GM10248 (cell line): ENCODE measurements at places on chromosomes 16 and 17.

- no peak for DNase-seq
Observed at GRCh38 chr16:89117227-89117974, 23.7 kb downstream of the ACSF3 start.

DNA sequence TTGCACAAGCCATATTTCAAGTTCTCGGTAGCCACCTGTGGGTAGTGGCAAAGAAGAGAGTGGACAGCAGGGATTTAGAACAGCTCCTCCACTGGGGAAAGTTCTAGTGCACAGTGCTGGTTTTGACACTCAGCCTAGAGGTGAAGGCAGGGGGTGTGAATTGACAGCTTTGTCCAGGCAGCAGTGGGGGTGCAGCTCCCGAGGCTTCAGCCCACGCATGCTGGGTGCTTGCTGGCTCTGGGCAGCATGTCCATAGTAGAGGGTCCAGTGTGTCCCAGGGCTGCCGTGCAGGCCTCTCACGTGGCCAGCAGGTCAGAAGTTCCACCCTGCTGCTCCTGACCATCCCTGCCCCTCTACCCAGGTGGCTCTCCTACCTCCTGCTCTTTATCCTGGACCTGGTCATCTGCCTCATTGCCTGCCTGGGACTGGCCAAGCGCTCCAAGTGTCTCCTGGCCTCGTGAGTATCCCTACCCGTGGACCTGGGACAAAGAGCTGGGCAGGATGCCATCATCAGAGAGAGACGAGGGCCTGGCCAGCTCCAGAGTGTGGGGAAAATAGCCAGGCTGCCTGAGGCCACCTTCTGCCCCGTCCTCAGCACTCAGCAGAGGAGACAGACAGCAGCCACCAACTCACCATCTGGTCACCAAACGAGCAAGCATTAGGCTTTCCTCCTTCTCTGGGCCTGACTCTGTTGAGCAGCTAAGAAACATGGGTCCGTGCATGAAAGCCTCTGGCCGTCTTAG is 29.8 kb downstream of the TTYH2 start:
- DNase-seq: no peak

GRCh38 chr17:68559316-68559715 is 41.9 kb downstream of the FAM20A start:
- no peak for DNase-seq

DNA sequence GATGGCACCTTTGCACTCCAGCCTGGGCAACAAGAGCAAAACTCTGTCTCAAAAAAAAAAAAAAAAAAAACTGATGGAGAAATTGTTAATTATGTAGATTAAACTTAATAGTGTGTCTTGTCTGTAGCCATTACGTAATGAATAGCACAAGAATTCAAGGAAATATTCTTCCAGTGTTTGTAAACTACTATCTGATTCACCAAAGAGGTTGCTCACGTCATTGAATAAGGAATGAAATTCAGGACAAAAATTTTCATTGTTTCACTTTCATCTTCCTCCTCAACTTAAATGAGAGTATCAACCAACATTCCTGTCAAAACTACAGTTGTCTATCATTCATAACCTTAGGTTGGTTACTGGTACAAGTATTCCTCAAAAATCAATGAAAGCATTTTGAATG is 30.7 kb upstream of the MYO18A start:
- no peak for DNase-seq

DNA sequence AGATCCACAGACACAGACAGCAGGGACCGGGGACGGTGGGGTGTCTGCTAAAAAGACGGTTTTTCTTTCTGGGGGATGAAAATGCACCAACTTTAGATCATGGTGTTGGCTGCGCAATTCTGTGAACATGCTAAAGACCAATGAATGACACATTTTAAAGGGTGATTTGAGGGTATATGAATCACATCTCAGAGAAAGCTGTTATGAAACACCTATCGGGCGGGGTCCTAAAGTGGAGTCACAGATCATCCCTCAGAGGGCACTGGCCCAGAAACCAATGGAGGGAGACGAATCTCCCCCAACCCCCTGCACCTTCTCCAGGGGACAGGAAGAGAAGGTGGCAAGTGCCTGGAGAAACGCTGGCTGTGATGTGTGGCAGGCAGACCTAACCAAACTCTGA is 26.0 kb downstream of the KLHDC4 start:
- no peak for DNase-seq

GRCh38 chr16:56709443-56710040 is 20.4 kb upstream of the NUP93 start:
- no peak for DNase-seq

- no peak for DNase-seq
Observed at GRCh38 chr17:82942166-82943130, 102.6 kb upstream of the ZNF750 start.
